HCEC 1CT (cell line): ENCODE measurements at places on chromosomes 4 and X.

GRCh38 chr4:152983221-152983620 is 47.1 kb downstream of the FHDC1 start:
- DNase-seq: no peak

- peak; percentile 48 for DNase-seq
Observed at GRCh38 chr4:57071326-57071725, 38.9 kb downstream of the IGFBP7 start.

DNA sequence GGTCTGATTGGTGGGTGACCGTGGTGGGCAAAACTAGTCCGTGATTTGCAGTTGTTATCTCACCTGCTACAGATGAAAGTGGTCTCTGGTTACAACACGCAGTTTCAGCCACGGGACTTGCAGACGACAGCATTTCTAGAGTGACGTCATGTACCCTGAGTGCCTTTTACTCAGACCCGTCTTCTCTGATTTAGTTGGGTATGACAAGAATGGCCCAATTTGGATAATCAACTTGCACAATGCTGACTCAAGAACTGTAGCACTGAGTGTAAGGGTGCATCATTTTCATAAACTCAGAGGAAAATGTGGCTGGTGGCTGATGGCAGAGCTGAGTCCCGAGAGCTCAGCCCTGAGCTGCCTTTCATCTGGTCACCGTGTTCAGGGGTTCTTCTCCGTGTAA is 281.4 kb upstream of the FRG1 start:
- no peak for DNase-seq

DNA sequence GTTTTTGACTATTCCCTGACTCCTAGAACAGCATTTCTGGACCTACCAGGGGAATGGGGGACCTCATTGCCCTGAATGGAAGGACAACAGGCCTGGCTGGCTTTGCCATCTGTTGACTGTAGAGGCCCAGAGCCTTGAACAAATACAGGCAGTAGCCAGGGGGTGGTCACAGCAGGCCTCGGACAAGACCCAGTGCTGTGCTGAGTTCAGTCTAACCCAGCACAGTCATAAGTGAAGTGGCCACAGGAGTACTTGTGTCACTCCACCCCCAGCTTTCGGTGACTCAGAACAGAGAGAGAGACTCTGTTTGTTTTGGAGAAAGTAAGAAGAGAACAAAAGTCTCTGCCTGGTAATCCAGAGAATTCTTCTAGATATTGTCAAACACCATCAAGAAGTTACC is 310.0 kb downstream of the PRR32 start:
- no peak for DNase-seq

DNA sequence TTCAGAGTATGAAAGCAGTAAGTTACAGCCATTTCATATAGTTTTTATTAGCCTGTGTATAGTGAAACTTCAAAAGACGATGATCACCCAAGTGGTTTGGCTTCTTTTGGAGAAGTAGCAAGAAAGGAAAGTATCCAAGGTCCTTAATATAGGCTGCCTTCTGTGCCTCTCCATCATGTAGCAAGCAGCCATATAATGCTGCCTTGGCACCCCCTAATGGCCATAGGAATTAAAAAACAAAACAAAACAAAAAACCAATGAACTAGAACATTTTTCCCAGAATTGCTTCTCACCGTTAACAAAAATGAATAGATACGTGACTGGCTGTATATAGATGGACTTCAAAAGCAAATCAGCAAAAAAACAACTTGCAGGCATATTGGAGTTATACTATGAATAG is 18.9 kb downstream of the LAMP2 start:
- DNase-seq: no peak

DNA sequence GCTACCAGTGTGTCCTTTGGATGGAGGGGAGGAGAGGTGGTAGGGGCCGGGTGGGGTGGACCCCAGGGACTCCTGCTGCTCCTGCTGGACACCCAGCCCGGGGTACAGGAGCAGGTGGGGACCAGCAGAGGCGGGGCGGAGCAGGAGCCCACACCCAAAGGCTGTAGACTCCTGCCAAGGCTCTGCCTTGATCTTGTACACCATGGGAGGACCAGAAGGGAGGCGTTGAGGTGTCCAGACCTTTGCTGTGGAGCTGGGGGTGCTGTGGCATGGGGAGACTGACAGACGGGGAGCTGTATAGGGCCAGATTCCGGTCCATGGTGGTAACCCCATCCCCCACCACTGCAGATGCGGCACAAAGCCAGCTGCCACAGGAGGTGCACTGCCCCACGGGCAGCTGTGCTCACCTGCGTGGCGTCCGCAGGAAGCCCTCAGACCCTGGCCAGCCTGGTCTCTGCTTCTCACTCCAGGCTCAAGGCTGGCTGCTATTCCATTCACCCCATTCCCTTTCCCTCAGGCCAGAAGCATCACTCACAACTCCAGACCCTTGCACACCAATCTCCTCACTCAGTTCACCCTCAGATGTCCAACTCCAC is 5.0 kb upstream of the SLC26A1 start:
- DNase-seq: no peak

GRCh38 chrX:134572816-134573682 is 85.2 kb downstream of the PLAC1 start:
- peak; percentile 19 for DNase-seq

DNA sequence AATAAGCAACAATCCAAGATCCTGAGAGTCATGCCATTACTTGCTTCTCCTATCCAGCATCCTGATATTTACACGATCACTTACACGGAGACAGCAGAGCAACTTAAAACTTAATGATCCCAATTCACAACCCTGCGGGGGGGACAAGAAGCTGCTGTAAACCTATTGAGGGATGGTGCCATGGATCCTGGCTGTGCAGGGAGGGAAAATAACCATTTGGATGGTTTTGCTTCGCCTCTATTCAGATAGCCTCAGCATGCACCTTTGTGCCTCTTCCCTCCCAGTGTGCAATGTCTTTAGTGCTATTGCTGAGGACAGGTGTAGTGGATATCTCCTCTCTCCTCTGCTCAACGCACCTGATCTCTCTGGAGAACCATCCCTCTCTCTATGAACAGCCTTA is 89.7 kb upstream of the PPARGC1A start:
- no peak for DNase-seq

DNA sequence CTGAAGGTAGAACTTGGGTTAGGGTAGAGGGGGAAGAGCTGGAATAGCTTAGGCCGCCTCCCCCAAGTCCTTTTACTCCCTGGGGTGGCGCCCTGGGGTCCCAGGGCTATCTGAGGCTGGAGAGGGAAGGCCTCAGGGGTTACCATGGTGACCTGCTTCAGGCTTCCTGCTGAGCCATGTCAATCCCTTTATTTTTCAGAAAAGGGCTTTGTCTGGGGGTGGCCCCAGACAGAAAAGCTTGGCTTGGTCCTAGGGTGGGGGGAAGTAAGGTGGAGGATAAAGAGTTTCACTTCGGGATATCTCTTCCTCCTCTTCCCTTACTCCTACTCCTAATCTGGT is 6.3 kb downstream of the EFNB1 start:
- DNase-seq: no peak

GRCh38 chrX:138287205-138287877 is 424.2 kb downstream of the FGF13 start:
- no peak for DNase-seq

DNA sequence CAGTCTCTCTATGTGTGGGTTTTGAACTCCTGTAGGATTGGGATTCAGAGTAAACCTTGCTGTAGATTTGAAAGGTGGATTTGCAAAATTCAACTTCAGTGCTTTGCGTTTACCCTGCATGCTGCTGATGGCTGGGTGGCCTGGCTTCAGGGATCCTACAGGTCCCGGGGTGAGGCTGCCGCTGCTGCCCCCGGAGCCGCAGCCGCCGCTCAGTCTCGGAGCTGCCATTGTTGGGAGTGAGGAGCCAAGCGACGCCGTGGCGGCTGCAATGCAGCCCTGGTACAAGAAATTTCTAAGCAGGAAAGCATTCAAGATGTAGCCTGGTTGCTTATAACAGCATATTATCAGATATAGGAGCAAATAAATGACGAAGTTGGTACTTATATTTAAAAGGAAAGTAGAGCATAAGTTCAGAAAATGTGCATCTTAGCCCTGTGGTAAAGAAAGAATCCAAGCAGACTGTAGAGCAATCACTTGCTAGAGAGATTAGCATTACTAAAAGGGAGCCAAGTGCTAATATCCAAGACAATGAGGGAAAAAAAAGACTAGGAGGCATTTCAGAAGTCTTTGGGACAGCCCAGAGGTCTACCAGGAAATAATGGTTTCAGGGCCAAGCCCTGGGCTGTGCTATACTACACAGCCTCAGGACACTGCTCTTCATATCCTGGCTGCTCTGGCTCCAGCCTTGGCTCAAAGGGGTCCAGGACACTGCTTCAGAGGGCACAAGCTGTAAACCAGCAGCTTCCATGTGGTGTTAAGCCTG is 36.9 kb upstream of the CHIC1 start:
- DNase-seq: no peak

- no peak for DNase-seq
Observed at GRCh38 chr4:17038510-17039176, 140.2 kb upstream of the LDB2 start.

- DNase-seq: no peak
Observed at GRCh38 chrX:50180073-50180940, 20.5 kb downstream of the AKAP4 start.

DNA sequence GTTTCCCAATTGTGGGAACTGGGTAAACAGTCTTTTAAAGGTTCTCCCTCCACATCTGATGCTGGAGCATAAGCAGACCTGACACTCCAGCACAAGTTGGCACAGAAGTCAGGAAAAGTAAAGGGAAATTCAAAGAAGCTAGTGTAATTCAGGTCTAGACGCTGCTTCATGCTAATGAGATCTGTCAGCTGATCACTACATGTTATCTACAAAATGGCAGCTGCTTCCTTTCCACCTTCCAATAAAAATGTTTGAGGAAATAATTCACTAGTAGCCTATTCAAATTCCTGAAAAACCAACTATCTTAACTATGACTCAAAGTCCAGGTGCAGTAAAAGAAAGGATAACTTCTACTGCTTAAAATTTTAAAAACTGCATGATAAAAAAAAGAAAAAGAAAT is 29.3 kb downstream of the DCAF8L2 start:
- no peak for DNase-seq

DNA sequence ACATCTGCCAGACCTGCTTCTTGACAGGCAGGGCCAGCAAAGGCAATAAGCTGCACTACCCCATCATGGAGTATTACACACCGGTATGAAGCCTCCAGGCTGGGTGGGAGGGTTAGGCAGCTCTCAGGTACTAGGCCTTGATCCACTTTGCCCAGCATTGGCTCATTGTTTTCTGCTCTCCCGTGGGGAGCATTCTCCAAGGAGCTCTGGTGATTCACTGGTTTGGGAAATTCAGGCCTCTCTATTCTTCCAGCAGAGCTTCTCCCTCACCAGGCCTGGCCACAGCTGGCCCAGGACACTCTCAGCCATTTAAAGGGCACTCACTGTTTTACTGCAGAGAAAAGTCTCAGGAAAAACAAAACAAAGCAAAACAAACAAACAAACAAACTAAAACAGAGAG is 33.0 kb downstream of the DRP2 start:
- DNase-seq: no peak

GRCh38 chr4:18012807-18013462 is 8.6 kb downstream of the LCORL start:
- no peak for DNase-seq

DNA sequence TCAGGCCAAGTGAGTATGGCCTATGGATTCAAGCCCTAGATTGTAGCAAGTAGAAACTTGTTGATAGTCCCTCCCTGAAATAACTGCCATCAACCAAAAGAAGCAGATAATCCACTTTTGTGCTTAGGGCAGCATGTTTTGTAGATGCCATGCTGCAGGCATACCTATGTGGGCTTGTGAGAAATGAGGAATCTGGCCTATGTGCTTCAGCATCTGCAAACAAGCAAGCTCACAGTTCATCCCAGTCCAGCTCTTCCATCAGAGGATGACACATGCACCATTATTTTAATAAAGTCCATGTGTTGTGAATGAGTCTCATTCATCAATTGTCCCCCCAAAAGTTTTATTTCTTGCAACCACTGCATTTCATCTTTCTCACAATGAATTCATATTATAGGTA is 421.9 kb upstream of the DIPK2B start:
- peak; percentile 76 for DNase-seq

- no peak for DNase-seq
Observed at GRCh38 chr4:173626277-173626676, 96.2 kb upstream of the HAND2 start.

- DNase-seq: no peak
Observed at GRCh38 chr4:166658585-166658984, 575.7 kb downstream of the SPOCK3 start.

- DNase-seq: no peak
Observed at GRCh38 chr4:40562208-40562607, 67.5 kb downstream of the RBM47 start.

DNA sequence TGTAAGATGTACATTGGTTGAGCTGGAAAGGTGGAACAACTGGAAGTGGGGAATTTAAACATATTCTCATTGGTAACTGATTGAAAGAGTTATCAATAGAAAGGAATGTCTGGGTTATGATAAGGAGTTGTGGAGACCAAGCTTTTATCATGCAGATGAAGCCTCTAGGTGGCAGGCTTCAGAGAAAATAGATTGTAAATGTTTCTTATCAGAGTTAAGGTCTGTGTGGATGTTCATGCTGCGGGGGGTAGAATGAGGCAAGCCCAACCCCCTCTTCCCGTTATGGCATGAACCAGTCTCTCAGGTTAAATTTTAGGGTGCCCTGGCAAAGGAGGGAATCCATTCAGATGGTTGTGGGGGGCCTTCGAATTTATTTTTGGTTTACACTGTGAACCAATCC is 16.0 kb downstream of the ARSD start:
- no peak for DNase-seq

DNA sequence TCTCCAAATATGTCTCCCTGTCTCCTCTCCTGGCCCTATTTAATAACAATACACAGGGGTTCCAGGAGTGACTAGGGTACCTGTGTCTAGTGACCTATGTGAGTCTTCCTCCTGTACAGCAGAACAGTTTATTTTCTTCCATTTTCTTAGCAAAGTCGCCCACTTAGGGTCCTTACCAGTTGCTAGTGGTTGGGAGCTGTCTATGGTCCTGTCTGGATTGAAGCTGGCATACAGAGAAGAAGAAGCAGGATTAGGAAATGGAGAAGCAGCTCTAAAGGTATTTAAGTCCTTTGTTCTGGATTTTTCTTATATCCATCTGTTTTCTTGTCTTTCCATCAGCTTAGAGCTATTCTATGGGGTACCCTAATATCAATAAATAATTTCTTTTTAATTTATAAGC is 587.1 kb upstream of the CPEB2 start:
- DNase-seq: no peak

- peak; percentile 4 for DNase-seq
Observed at GRCh38 chr4:126705266-126705665, 927.5 kb upstream of the INTU start.

- no peak for DNase-seq
Observed at GRCh38 chrX:75786290-75786689, 1.2 kb upstream of the MAGEE2 start.

DNA sequence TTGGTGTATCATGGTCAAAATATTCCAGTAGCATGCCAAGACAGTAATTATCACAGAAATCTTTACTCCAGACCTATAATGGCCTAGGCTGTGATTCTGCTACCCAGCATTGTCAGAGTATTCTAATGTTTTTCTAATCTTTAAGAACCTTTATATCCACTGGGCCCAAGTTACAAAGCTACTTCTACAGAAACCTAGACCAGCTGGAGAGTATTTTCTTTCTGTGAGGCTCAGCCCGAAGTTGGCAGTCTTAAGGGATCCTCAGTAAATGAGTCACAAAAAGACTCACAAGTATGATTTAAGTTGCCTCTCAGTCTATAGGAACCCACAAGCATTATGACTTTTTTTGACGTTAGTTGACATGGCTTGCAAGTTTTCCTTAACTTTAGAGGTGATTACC is 638.5 kb upstream of the FAM241A start:
- DNase-seq: peak; percentile 44
